ENCODE measurements at places on chromosomes 1 and 21.

DNA sequence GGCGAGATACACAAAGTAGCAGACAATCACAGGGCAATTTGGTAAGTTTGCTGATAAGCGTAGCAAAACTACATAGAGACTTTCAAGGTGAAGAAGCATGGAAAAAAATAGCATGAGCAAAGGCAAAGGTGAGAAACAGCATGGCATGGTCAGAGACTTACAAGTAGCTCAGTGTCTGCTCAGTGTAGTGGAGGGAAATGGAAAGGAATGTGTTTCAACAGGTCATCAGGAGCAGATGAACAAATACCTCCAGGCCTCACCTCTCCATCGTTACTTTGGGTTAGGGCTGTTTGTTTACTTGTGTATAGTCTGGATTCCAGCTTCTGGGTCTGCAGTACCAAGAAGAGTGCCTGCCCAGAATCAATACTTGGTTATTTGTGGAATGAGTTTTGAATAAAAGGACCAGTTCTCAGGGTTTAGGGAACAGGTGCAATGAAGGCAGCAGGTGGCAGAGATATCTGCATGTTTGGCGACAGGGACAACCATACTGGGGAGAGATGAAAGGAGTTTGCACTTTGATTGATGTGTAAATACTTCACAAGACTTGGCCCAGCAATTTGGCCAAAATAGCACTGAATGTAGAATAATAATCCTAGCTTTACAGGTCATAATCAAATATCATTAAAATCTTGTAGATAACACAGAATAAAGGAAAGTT lies 97.0 kb upstream of the FGGY start:
- no peak for DNase-seq

GRCh38 chr1:28889357-28889756 lies 25.0 kb upstream of the EPB41 start:
- DNase-seq = no peak

DNA sequence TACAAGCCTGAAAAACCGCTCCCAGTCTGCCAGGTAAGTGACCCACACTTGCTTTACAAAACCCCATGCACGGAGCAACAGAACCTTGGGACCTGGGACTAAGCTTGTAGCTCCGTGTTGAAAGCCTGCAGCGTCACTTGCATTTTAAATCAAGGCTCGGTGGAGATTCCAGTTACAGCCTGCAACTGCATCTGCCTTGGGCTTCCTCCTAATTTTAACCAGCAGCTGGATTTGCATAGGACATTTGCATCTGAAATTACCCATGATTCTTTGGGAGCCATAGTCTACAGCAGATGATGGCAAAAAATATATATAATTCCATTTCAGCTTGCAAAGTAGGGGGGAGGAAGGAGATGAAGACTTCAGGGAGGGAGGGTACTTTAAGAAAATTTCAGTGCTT lies 62.4 kb upstream of the IGSF21 start:
- DNase-seq = no peak

GRCh38 chr1:198128533-198128932 lies 28.3 kb upstream of the NEK7 start:
- peak; percentile 70 for DNase-seq

DNA sequence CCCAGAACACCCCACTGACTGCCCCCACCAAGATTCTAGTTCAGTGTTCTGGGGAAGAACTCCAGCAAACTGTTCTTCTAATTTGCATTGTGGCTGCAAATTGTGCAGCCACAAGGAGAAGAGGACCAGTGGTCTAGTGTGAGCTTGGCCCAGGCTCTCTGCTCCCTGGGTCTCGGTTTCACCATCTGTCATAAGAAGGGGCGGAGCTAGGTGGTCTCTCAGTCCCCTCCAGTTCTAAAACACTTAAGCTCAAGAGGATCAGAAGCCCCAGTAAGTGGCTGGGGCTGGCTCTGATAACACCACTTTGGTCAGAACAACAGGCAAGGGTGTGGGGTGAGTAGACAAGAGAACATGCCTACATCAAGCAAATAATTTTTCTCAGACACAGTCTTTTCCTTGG lies 99.9 kb downstream of the BEND5 start:
- no peak for DNase-seq

GRCh38 chr1:212987702-212988322 lies 27.9 kb downstream of the ANGEL2 start:
- DNase-seq = no peak

DNA sequence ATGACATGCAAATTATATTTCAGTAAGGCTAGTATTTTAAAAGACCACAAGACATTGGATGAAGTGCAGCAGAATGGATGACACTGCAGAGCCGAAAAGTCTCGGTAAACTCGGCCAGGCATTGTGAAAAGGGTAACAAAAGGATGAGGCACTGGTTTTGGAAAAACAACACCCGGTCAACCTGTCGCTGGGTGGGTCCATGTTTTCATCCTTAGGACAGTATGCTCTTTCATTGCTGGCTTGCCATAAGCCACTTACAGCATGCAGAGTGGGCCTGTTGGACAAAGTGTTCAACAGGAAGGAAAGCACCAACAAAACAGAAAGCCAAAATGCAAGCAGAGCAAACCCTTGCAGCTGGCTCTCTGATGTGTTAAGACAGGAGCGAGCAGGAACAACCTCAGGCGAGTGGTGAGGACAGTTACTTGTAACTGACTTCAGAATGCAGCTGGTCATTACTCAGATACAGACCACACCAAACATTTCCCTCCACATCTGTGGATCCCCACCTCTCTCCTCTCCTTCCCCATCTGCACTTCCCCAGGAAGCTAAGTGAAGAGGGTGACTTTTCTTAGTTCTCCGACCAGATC lies 2.9 kb upstream of the RCAN1 start:
- peak; percentile 31 for DNase-seq

DNA sequence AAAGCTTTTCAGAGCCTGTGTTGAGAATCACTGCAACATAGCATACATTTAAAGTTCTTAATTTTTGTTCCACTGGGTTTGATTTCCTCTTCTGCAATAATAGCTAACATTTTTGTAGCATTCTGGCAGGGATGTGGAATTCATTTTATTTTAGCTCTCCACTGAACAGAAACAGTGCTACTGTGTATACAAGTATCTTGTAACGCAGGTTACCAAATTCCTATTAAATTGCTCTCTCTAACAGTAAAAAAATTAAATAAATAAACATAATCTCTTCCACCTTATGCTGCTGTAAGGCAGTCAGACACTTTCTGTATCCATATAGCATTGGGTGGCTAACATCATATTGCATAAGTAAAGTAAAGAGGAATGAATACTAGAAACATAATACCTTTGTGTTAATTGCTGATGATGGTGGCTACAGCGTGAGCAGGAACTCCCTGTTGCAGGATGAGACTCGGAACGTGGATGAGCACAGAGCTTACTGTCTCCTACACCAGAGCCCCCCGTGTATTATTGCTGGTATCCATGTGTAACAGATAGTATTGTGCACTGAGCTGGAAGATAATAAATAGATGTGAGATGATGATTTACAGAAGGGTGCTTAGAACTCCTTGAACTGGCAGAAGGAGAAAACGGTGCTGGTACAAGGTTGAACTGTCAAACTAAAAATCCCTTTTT lies 276.9 kb upstream of the SNX7 start:
- DNase-seq = no peak

DNA sequence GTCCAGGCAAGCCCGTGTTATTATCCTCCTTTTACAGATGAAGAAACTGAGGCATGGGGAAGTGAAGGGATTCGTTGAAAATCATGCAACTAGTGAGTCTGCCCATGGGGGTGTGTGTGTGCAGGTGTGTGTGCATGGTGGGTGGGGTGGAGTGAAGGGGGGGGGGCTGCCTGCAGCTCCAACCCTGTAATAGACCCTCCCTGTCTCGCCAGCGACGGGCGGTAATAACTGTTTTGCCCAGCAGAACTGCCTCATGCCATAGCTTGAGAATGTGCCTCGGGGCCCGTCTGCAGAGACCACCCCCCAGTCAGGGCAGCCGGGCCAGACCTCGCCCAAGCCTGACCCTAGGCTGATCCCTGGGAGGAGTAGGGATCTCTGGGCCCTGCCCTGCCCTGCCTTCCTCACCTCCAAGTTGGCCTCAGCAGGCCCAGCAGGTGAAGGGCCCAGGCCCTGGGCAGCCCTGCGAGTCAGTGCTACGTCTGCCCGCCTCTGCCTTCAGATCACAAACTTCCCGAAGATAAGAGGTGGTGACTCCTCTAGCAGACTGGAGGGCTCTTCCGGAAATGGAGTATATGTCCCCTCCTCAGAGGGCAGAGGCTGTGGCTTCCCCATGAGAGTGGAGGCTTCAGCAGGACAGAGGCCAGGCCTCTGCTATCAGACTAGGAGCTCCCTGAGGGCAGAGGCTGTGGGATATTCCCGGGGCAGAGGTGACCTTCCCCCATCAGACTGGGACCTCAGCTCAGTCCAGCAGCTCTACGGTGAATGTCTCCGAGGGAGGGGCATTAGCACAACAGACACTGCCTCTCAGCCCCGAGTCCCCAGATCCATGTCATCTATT lies 15.7 kb upstream of the EPHA2 start:
- DNase-seq = no peak

DNA sequence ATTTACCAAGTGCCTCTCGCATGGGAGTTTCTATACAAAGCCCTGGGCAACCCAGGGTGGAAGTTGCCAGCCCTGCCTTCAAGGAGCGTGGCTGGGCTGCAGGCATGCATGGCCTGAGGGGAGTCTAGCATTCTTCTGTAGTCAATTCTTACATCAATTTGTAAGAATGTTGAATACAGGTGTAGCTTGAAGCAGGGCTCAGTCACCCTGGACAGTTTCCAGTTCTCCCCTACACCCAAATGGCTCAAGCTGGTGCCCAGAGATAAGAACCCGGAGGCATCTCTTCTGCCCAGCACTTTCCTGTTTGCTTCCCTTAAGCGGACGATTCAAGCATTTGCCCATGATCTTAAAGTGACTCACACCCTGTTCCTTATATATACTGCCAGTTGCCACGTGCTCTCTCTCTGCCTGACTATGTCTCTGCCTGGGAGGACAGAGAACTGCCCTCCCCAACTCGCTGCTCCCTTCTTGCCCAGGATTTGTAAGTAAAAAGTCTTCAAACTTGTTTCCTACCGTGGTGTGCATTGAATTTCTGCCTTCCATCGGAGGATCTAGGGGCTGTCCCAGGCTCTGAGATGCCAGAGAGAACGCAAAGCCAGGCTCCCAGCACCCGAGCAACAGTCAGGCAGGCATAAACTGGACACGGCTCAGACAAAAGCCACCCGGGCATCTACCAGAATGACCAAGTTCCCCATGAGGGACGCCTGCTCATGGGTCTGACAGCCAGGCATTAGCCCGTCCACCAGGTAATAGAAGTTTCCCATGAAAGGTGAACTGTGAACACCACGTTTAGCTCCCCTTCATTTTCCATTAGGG lies 50.9 kb upstream of the AJAP1 start:
- DNase-seq = peak; percentile 59

- DNase-seq = no peak
Measured at GRCh38 chr1:43184995-43185394, 12.9 kb downstream of the CFAP57 start.

GRCh38 chr1:56156971-56157876 lies 422.1 kb downstream of the PLPP3 start:
- no peak for DNase-seq

- no peak for DNase-seq
Measured at GRCh38 chr1:244029124-244029523, 22.0 kb upstream of the ZBTB18 start.

DNA sequence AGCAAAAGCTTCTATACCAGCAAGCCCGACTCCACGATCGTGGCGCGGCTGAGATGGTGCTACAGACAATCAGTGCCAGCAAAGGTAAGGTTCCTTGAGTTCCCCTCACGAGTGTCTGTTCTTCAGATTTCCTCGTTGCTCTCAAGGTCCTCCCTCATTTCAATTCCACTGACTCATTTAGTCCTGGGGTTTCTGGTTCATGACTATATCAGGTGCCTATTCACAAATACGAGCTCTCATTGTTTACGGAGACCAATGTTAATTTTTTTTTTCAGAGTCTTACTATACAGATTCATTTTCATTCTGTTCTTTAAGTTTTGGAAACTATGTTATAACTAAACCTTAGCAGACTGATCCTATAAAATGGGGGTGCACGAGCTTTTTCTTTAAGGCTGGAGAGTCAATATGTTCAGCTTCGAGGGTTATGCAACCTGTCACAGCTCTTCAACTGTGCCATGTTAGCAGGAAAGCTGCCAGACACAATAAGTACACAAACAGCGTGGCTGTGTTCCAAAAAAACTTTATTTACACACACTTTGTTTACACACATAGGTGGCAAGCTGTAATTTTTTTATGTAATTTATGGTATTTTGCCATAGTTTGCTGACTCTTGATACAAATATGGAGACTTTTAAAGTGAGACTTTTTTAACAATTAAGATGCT lies 134.3 kb downstream of the ZP4 start:
- no peak for DNase-seq

- DNase-seq = no peak
Measured at GRCh38 chr1:160258177-160258798, 4.1 kb downstream of the DCAF8 start.

GRCh38 chr21:45428534-45428933 lies 23.6 kb downstream of the COL18A1 start:
- DNase-seq = no peak

GRCh38 chr21:32548978-32549377 lies 36.3 kb downstream of the TCP10L start:
- no peak for DNase-seq

DNA sequence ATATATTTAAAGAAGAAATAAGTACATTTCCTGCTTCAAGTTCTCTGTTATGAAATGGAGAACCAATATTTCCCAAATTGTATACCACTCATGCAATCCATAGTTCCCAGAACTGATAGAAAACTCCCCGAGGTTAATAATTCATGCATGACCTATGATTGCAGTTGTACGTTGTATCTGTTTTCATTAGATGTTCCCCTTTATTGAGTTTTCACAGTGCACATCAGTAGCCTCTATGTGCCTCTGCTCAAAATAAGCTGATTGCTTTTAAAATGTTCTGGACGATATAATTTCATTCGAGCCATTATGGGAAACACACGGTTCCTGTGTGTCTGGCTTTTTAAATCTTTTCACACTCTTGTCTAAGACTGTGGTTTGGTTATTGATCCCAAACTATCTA lies 253.1 kb upstream of the KIAA0040 start:
- no peak for DNase-seq

- no peak for DNase-seq
Measured at GRCh38 chr1:44621841-44622286, 52.4 kb downstream of the TMEM53 start.

GRCh38 chr1:175192630-175193526 lies at the start of gene KIAA0040:
KIAA0040 (minus strand) TSS chr1:175192776; CDS start chr1:175161013, 31,763 bp downstream.
- DNase-seq = peak; percentile 86

DNA sequence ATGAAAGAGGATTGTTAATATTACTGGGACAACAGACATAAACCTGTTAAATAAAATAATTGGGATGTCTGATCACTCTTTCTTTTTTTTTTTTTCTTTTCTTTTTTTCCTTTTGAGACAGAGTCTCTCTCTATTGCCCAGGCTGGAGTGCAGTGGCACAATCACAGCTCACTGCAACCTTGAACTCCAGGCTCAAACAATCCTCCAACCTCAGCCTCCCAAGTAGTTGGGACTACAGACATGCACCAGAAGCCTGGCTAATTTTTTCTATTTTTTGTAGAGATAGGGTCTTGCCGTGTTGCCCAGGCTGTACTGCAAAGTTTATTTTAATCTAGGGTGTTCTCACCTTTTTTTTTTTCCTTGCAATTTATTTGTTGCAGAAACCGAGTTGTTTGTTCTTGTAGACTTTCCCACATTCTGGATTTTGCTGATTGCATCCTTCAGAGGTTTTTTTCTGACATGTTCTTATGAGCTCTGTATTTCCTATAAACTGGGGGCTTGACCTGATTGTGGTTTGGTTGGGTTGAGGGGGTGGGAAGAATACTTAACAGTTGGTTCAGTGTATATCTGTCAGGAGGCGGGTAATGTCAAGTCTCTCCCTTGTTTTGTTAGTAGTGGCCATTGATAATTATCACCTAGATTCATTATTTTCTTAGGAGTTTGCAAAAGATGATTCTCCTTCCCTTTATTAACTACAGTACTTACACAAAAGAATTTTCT lies 125.2 kb downstream of the MAST2 start:
- DNase-seq = no peak

- DNase-seq = no peak
Measured at GRCh38 chr1:193113258-193113991, 8.2 kb upstream of the GLRX2 start.
